ENCODE measurements at places on chromosomes 3 and 15.

- DNase-seq, result no peak
Measured at GRCh38 chr3:149975919-149976318, 5.2 kb upstream of the PFN2 start.

DNA sequence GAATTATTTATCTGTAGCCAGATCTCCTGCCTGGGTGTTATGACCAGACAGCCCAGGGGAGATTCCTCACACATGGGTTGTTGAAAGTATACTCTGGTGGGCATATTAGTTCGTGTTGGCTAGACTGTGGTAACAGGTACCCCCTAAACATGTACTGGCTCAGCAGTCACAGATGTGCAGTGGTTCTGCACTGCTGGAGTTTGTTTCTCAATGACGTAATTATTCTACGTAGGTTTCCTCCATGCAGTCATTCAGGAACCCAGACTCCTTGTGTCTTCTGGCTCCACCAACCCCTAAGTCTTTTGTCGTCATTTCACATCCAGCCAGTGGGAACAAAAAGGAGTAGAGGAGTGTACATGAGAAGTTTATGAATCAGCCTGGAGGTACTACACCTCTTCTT, 16.2 kb downstream of the LSM3 start:
- DNase-seq, result no peak

GRCh38 chr3:4828279-4829030, 150.8 kb upstream of the BHLHE40 start:
- DNase-seq, result no peak

DNA sequence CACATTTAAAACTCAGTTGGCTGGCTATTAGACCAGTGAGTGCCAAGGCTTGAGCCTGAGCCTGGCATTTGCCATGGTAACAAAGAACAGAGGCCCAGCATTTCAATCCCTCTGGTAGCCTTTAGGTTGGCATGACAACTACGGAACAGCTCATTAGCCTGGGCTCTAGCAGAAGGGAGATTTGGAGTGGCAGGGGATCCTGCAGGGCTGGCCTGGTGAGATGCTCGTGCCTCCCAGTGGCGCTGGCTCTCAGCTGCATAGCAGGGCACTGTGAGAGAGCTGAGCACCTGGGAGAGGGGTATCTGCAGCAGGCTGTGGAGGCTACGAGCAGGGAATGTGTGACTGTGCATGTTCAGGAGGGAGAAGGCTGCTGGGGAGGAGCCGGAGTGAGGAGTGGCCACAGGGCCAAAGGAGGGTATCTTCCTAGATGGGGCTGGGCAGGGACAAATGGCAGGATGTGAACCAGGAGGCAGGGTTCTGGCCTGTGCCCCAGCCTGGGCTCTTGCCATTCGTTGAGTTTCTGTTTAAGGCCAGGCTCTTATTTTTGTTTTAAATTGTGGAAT, 5.6 kb upstream of the ABTB1 start:
- DNase-seq, result no peak

DNA sequence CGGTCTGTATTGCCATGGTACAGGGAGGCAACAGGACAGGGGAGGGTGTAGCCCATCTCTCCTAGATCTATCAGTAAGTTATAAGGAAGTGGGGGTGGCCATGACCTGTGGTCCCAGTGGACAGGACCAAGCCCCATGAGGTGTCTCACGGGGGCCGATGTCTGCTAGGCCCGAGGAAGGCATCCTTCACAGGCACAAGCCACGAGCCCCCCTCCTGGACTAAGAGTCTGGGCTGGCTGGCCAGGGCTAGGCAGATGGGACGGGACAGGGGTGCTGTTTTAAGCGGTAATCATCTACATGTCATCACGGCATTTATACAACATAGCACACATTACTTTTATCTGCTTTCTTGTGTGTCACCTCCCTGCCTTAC, 2.6 kb upstream of the TBC1D2B start:
- DNase-seq, result no peak
